T-helper 2 cell treated with Interferon-gamma antibody and Interleukin-4, amounts not matched to agents 5 μg/mL and 100 μg/mL, for 36 hours (primary cell): ENCODE measurements at places on chromosomes 7 and 10.

DNA sequence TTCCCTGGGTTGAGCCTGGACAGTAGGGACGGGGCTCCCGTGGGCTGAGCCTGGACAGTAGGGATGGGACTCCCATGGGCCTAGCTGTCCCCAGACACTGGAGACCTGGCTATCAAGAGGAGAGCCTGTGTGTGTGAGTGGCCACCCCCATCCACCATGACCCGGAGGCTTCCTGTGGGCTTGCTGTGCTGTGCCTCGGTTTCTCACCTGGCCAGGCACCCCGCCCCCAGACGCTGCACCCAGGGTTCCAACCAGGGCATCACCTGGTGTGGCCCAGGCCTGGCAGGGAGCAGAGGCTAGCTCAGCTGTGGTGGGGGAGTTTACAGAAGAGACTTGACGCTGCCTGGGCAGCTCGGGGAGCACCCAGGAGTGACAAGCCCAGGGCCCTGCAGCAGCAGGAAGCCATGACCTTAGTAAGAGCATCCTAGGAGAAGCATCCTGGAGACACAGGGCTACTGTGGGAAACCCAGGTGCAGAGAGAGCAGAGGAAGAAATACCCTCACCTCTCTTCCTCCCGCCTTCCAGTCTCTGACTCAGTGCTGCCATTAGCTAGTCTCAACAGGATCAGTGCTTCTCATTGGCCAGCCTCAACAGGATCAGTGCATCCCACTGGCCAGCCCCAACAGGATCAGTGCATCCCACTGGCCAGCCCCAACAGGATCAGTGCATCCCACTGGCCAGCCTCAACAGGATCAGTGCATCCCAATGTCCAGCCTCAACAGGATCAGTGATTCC is 61.0 kb downstream of the PDGFA start:
- H3K27me3 ChIP-seq = no peaks in the 10 kb centered on the region
- H3K4me3 ChIP-seq = no peak overlapping the region
- no peaks in the 10 kb centered on the region for H3K4me1 ChIP-seq
- no peaks in the 10 kb centered on the region for H3K36me3 ChIP-seq
- DNase-seq = no peak

DNA sequence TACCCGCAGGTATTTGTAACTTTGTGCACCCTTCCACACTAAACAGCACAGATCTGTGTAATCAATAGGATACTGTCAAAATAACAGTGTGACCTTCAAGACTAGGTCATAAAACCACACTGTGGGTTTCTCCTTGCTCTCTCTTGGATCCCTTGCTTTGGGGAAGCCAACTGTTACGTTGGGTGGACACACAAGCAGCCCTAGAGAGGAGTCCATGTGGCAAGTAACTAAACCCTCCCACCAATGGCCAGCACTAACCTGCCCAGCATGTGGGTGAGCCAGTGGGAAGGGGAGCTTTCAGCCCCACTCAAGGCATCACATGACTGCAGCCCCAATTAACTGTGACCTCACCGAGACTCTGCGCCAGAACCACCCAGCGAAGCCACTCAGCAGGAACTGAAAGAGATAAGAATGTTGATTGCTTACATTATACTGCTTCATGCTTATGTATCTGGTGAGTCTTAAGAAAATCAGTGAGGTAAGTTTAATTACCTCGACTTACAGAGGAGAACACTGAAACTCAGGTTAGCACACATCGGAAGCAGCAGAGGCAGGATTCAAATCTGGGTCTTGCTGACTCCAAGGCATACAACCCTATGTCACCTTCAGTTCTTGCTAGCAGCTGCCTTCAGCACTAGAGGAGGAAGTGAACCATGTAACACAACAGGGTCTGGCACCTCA is 9.4 kb upstream of the ZC3HAV1 start:
- H3K27me3 ChIP-seq = no peaks in the 10 kb centered on the region
- peak overlapping the region; percentile 81 for H3K27ac ChIP-seq
- H3K4me3 ChIP-seq = peak overlapping the region; percentile 67

GRCh38 chr10:59934701-59935100 is 28.3 kb upstream of the CCDC6 start:
- no peaks in the 10 kb centered on the region for H3K36me3 ChIP-seq
- no peaks in the 10 kb centered on the region for H3K4me1 ChIP-seq
- no peak for DNase-seq
- peaks cover 5% of the 10 kb centered on the region for H3K27me3 ChIP-seq

DNA sequence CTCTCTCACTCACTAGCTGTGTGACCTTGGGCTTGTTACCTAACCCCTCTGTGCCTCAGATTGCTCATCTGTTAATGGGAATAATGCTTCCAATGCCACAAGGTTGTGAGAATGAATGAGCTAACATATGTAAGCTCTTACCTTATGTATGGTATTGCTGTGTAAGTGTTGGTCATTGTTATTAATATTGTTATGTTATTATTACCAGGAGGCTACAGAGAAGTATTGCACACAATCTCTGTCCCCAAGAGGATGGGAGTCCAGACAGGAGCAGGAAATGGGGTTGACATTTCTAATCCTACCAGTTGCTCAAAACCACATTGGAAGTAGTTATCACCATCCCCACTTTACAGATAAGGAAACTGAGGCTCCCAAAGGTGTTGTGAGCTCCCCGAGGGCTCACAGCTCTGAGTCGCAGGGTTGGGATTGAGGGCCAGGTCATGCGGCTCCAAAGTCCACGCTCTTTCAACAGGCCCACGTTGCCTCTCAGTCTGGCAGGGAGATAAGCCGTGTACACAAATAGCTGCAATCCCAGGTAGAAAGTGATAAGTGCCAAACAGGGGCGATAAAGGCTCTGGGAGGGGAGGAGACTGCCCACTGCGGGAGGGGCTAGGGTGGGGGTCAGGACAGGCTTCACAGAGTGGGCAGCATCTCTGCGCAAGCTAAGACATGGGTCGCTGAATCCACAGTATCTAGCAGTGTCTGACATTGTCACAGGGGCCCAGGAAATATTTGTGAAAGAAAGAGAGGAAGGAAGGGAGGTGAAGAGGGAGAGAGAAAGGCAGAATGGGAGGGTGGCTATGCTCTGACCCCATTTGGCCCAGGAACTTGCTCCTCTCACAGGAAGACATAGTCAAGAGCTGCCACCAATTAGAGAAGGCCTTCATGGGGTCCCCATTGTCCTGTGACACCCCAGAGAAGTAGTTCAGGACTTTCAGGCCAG is 9.6 kb upstream of the ZMIZ1 start:
- peaks cover 7% of the 10 kb centered on the region for H3K27me3 ChIP-seq
- peaks cover 14% of the 10 kb centered on the region for H3K4me1 ChIP-seq
- no peak overlapping the region for H3K4me3 ChIP-seq
- no peak for DNase-seq

DNA sequence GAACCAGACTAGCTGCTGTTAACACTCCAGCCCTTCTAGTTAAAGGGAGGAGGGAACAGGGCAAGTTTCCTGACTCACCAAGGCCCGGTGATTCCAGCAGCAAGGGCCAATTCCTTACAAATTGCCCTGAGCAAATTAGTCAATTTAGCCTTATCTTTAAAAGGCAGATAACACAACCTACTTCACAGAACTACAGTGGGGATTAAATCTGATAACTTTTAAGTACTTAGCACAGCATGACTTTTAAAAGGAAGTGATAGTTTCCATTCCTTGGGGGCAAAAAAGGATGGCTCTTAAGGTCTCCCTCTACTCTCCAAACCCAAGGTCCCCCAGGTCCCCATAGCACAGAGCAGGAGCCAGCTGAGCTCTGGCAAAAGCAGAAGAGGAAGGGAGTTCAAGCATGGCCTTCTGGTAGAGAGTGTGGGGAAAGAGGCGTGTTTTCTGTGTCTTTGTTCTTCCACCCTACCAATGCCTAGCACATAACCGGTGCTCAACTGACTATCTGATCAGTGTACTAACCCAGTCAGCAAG is 4.0 kb downstream of the CDCA7L start:
- H3K27me3 ChIP-seq = peaks cover under 1% of the 10 kb centered on the region
- peaks cover 56% of the 10 kb centered on the region for H3K4me1 ChIP-seq
- peaks cover 34% of the 10 kb centered on the region for H3K36me3 ChIP-seq
- peak overlapping the region; percentile 41 for H3K4me3 ChIP-seq
- DNase-seq = no peak

DNA sequence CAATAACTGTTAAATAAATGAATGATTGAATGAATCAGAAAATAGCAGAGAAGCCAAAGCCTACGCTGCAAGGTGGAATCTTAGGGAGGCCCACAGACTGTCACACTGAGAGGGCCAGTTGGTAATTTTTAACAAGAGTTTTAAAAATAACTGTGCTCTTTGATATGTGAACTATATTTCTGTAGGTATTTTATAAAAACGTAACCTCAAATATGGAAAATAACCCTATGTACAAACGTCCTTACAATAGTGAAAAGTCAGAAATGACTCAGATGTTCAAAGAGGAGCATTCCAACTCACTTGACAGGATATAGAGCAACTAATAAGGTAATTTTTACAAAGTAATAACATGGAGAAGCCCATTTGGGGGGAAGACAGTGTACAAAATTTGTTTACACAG is 18.9 kb upstream of the TMEM273 start:
- no peak for DNase-seq
- peaks cover 1% of the 10 kb centered on the region for H3K4me1 ChIP-seq
- H3K4me3 ChIP-seq = no peak overlapping the region
- no peaks in the 10 kb centered on the region for H3K36me3 ChIP-seq
- peaks cover 44% of the 10 kb centered on the region for H3K27me3 ChIP-seq

DNA sequence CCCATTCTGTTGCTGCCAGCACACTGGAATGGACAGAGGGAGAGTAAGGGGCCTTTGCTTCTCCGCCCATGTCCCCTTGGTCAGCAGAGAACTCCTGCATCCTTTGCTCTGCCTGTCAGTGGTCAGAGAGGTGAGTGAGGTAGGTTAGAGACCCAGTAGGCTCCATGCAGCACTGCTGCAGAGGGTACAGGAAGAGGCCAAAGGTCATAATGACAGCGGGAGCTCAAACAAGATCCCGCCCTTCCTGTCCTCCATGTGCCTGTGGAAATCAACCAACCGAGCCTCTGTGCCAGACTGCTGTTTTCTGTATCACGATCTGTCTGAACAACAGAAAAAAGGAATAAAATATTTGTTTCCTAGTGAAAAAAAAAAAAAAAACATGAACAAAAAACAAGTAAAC is 81.4 kb downstream of the ZNF33B start:
- no peak overlapping the region for H3K4me3 ChIP-seq
- H3K36me3 ChIP-seq = peaks cover 6% of the 10 kb centered on the region
- H3K27ac ChIP-seq = no peak overlapping the region
- no peak for DNase-seq

- H3K27me3 ChIP-seq = no peaks in the 10 kb centered on the region
- H3K36me3 ChIP-seq = peaks cover 9% of the 10 kb centered on the region
- H3K4me1 ChIP-seq = no peaks in the 10 kb centered on the region
- DNase-seq = no peak
- H3K4me3 ChIP-seq = no peak overlapping the region
- H3K27ac ChIP-seq = no peak overlapping the region
These were observed 11.9 kb downstream of the TMEM120A start for GRCh38 chr7:75982306-75983064.

- no peak overlapping the region for H3K27ac ChIP-seq
- no peaks in the 10 kb centered on the region for H3K36me3 ChIP-seq
- no peaks in the 10 kb centered on the region for H3K27me3 ChIP-seq
- no peak for DNase-seq
- H3K4me3 ChIP-seq = no peak overlapping the region
These were observed 228.4 kb downstream of the ARHGAP12 start for GRCh38 chr10:31700181-31700611.

- no peaks in the 10 kb centered on the region for H3K27me3 ChIP-seq
- H3K27ac ChIP-seq = no peak overlapping the region
- H3K4me3 ChIP-seq = no peak overlapping the region
- DNase-seq = no peak
These were observed 1217.1 kb upstream of the CELF2 start for GRCh38 chr10:9800571-9800970.

- DNase-seq = no peak
- peaks cover 7% of the 10 kb centered on the region for H3K4me1 ChIP-seq
- H3K4me3 ChIP-seq = no peak overlapping the region
- peaks cover 4% of the 10 kb centered on the region for H3K27me3 ChIP-seq
These were observed 64.2 kb downstream of the PRLHR start for GRCh38 chr10:118531105-118531852.

GRCh38 chr7:28940741-28941384 is 17.3 kb downstream of the TRIL start:
- no peak overlapping the region for H3K4me3 ChIP-seq
- H3K27ac ChIP-seq = no peak overlapping the region

DNA sequence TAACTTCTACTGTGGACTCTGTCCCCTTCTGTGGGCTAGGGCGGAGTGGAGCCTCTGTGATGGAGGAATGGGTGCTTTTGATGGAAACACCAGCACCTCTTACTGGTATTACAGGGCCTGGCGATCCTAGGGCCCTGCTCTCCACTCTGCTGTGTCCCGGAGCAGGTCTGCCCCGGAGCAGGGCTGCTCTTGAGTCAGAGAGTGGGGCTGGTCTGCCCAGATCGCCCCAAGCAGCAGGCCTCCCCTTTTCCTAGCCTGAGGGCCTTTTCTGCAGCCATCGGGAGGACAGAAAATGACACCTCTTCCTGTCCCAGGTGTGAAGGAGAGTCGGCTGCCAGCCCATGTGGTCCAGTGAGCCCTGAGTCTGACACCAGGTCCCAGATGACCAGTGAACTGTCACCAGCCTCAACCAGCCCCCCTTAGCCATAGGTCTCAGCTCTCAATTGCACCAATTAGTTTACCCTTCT is 1.4 kb downstream of the ZNF282 start:
- peak overlapping the region; percentile 94 for H3K4me3 ChIP-seq
- peaks cover 42% of the 10 kb centered on the region for H3K4me1 ChIP-seq
- no peaks in the 10 kb centered on the region for H3K27me3 ChIP-seq
- peaks cover 41% of the 10 kb centered on the region for H3K36me3 ChIP-seq
- H3K27ac ChIP-seq = peak overlapping the region; percentile 91
- no peak for DNase-seq

- no peaks in the 10 kb centered on the region for H3K36me3 ChIP-seq
- H3K27me3 ChIP-seq = no peaks in the 10 kb centered on the region
- DNase-seq = no peak
- no peak overlapping the region for H3K27ac ChIP-seq
These were observed 12.8 kb downstream of the FLNC start for GRCh38 chr7:128842674-128843641.

GRCh38 chr10:49311555-49312236 is 12.7 kb downstream of the C10orf71 start:
- H3K4me3 ChIP-seq = no peak overlapping the region
- H3K4me1 ChIP-seq = peaks cover 22% of the 10 kb centered on the region
- H3K27ac ChIP-seq = no peak overlapping the region
- H3K36me3 ChIP-seq = no peaks in the 10 kb centered on the region
- no peak for DNase-seq

- DNase-seq = no peak
- H3K4me1 ChIP-seq = peaks cover 17% of the 10 kb centered on the region
- H3K4me3 ChIP-seq = no peak overlapping the region
- H3K27ac ChIP-seq = no peak overlapping the region
- no peaks in the 10 kb centered on the region for H3K36me3 ChIP-seq
- H3K27me3 ChIP-seq = no peaks in the 10 kb centered on the region
These were observed 15.2 kb downstream of the PDZD8 start for GRCh38 chr10:117360016-117360415.

DNA sequence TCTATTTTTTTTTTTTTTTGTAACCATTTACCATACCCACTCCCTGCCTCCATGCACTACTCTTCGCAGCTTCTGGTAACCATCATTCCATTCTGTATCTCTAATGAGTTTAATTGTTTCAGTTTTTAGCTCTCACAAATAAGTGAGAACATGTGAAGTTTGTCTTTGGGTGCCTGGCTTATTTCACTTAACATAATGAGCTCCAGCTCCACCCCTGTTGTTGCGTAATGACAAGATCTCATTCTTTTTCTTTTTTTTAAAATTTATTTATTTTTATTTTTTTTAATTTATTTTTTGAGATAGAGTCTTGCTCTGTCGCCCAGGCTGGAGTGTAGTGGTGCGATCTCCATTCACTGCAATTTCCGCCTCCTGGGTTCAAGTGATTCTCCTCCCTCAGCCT is 142.3 kb upstream of the PCLO start:
- no peak overlapping the region for H3K27ac ChIP-seq
- no peak for DNase-seq
- no peaks in the 10 kb centered on the region for H3K4me1 ChIP-seq
- H3K27me3 ChIP-seq = no peaks in the 10 kb centered on the region
- no peaks in the 10 kb centered on the region for H3K36me3 ChIP-seq
